ENCODE measurements at places on chromosomes 6 and 20. TPM values are rescaled to one million over a fixed set of nuclear protein-coding genes. Genes with fewer than 3 reads are reported as not detected.

Gene PCSK2
- total RNA-seq = 0.10 TPM

Gene TGM3
- not detected for total RNA-seq

Gene CST4
- total RNA-seq = not detected

Gene NKAIN2
- total RNA-seq = 1.8 TPM

Gene HAO1
- total RNA-seq = not detected

Gene CD93
- not detected for total RNA-seq

Gene SLC22A2
- 0.42 TPM for total RNA-seq

Gene TRERF1
- 9.7 TPM for total RNA-seq

Gene HDAC2
- total RNA-seq = 223 TPM

Gene SRMS
- 0.21 TPM for total RNA-seq

Gene MYH7B
- total RNA-seq = 0.18 TPM

Gene FAM110A
- 5.5 TPM for total RNA-seq

Gene ID4
- total RNA-seq = 3.5 TPM

Gene MAFB
- total RNA-seq = 2.4 TPM

Gene RIPPLY2
- total RNA-seq = 0.90 TPM

Gene PBOV1
- total RNA-seq = not detected

DNA sequence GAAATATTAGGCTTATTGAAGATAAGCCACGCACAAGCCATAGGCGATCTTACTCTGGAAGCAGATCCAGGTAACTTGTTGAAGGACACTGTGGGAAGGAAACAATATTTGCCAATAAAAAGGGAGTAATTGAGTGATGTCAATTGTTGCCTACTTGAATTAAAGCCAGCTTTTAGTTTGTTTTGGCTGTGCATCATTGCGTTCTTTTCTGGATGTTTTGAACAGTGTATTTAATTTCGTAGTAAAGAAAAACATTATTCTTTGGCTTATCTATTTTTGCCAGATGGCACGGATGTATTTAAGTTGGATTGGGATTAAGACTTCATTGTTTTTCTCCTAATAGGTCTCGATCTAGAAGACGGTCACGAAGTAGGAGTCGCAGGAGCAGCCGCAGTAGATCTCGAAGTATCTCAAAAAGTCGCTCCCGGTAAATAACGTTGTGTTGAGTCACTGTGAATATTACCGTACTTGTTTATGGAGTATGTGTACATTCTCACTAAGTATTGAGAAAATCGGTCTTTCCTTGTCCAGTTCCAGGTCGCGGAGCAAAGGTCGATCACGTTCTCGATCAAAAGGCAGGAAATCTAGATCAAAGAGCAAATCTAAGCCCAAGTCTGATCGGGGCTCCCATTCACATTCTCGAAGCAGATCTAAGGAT is 2.6 kb downstream of the SRSF6 start:
- DNase-seq = no peak

GRCh38 chr6:30646450-30647241 is at the start of gene C6orf136:
TSS of gene C6orf136 (plus strand) at chr6:30647133. CDS start at chr6:30647232, 99 bp downstream.
- DNase-seq = peak; percentile 99

DNA sequence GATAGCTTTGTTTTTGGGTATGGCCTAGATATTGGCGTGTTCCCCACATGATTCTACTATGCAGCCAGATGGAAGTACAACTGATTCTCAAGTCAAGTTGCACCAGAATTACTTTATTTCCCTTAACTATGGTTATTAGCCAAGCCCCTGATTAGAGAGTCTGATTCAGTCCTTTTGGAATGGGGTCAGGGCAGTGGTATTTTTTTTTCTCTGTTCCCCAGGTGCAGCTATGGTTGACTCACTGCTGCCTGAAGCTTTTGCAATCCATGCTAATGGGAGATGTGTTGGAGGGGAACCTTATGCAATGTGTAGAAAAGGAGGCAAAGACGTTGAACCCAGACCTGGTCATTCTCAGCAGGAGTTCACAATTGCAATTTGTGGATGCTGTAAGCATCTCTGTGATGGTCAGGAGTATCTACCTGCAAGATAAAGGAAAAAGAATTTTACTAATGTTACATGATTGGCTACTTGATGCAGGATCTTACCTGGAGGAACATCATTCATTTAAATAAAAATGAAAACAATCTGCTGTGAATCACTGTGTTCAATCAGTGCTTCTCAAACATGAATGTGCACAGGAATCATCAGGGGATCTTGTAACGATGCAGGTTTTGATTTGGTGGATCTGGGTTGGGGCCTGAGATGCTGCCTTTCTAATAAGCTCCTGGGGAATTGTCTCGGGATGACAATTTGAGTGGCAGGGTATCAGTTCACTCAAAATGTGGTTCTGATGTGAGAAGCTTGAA is 49.4 kb downstream of the PFDN4 start:
- DNase-seq = no peak

DNA sequence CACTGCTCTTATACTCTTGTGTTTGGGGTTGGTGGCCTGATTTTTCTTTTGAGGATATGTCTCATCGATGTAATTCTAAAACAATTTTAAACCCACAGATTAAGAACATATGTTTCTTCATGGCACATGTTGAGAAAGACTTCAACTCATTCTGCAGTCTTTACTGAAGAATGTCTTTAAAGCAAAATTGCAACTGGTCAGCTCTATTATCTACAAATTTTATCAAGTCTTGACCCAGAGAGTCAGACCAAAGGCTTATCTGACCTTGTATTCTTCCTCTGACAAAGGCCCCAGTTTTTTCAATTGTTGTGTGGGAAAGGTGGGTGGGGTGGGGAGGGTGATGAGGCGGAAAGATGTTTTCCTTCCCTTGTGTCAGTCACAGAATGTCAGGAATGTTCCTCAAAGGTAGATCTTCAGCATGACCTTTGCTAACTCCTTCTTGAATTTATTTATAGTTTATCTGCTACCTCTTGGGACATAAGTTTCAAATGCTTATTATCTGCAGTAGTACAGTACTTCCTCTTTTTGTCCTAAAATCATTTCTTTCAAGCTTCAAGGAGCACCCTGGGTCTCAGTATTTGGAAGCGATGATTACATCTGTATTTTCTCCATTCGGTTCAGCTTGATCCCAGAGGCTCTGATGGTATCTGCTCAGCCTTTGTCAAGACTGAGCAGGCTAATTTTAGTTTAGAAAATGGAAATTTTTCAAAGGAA is 63.2 kb upstream of the TIAM2 start:
- peak; percentile 60 for DNase-seq

GRCh38 chr20:31923388-31924331 is 28.2 kb downstream of the PDRG1 start:
- DNase-seq = no peak

- DNase-seq = no peak
Measured at GRCh38 chr6:72290620-72291019, 331.2 kb upstream of the KCNQ5 start.

- DNase-seq = no peak
Measured at GRCh38 chr6:54860739-54861138, 14.2 kb downstream of the FAM83B start.

GRCh38 chr6:106138151-106138550 is 52.0 kb downstream of the PRDM1 start:
- DNase-seq = no peak

GRCh38 chr6:48826901-48827701 is 636.0 kb downstream of the MMUT start:
- no peak for DNase-seq

DNA sequence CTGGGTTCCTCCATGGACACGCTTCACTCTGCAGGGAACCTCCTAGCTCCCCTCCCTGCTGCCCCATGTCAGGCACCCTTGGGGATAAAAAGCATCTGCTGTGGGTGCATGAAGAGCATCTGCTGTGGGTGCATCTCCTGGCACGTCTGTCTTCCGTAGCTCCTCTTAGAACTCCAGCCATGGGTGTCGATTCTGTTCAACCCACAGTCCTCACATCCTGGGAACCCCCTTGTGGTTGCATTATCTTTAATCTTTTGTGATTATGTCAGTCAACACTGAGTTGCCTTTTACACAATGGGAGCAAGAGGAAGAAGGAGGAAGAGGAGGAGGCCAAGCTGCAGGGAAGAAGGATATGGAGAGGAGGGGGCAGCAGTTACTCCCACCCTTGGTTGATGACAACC is 24.1 kb upstream of the CCR6 start:
- no peak for DNase-seq

DNA sequence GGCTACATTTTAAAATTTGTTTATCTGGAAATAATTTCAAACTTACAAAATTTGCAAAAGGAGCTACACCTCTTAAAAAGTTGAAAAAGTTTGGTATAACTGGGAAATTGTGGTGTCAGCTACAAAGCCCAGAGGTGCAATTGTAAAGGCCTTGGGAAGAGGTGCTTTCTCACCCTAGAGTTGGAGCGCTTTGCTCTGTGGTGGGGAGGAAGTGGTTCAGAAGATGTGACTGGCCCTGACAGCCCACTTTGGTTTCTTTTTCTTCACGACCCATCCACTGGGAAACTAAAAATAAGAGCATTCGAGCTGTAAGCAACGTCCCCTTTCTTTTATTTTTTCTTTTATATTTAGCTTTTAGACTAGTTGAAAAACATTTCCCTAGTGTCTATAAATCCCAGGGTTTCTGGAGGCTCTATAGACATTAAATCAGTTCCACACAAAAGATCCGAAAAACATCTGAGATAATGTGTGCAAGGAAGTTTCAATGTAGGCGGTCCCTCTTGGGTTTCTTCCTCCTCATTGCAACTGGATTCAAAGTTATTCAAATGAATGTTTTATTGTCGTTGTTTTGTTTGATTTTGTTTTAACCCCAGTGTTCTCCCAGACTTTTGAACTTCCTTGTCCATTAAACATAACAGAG is 397.8 kb downstream of the KIF16B start:
- DNase-seq = no peak

DNA sequence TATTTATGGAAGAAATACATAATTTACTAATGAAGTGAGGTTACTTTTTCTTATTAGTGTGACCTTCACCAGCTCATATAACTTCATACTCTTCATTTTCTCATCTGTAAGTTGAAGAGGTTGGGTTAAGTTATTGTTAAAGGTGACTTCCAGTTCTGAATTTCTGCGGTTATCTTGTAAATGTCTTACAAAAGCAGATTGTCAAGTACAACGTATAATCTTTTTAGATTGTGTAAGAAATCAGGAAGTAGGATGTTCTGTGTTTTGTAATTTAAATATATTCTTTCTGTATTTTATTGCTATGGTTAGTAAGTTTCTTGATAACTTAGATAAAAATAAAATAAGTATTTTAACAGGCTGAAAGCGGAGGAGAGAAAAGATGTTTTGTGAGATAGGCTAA is 12.0 kb downstream of the WTAP start:
- no peak for DNase-seq

DNA sequence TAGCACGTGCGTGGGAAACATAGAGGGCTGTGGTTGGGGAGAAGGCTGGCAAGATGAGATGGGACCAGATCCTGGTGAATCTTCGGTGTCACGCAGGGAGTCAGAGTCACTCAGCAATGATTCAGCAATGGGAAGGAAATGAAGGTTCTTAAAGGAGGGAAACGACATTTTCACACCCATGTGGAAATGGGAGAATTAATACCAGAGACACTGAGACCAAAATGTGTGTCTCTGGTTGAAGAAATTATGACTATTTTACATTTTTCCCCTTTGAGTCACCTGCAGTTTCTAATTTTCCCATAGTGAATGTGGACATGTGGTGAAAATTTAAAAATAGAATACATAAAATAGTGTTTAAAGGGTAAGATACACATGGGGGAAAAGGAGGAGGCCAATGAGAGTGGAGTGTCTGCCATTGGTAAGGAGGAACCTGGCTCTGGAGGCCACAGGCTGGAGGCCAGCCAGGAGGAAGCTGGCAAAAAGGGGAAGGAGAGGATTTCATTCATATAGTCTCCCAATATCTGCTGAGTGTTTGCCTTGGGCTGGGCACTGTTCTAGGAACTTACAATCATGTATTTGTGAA is 17.5 kb downstream of the NRN1 start:
- DNase-seq = no peak

- no peak for DNase-seq
Measured at GRCh38 chr20:10132387-10132786, 86.2 kb upstream of the SNAP25 start.

- peak; percentile 53 for DNase-seq
Measured at GRCh38 chr6:161947371-161947770, 673.5 kb upstream of the AGPAT4 start.

- DNase-seq = no peak
Measured at GRCh38 chr6:140276719-140277118, 902.3 kb upstream of the CITED2 start.

- DNase-seq = no peak
Measured at GRCh38 chr6:156674197-156674596, 103.0 kb upstream of the ARID1B start.

DNA sequence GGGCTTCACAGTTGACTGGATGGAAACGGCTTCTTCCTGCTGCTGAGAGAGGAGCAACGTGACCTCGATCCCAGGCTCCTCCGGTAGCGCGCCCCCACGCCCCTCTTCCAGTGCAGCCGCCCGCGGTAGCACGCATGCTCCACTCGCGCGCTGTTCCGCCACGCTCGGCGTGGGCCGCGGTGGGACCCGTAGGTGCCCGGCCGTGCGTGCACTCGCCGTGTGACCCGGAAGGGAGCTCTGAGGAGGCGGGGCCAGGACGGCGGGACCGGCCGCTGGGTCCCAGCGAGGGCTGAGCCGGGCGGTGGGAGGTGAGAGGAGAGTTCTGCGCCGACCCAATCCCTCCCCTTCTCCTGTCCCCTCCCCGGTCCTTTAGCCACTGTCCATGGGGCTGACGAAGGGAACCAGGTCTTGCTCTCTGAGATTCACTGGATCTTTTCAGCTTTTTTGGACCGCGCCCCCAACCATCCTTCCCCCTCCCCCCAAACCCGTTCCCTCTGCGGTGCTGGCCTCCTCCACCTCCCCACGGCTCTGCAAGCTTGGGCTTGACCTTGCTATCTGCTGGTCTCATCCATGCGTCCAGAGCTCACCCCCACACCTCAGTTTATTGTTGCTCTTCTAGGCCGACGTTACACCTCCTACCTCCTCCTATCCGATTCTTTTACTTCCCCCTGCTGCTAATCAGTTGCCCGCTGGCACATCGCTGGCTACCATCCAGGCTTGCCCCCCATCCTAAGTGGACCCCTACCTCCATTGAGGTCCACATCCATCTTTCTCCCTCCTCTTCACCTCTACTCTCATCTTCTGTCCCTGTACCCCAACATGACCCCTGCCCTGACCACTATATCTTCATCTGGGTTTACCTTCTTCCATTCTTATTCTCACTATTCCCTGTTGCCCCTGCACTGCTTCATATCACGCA is at the start of gene CUL9:
Gene CUL9, plus strand, starts transcription at position 255 of the 919 bp plus-strand sequence. CDS start 2,115 bp downstream, outside the sequence.
- peak; percentile 94 for DNase-seq

- DNase-seq = no peak
Measured at GRCh38 chr6:74597266-74597665, 608.6 kb downstream of the COL12A1 start.

- DNase-seq = peak; percentile 61
Measured at GRCh38 chr20:53768329-53768728, 174.7 kb upstream of the ZNF217 start.

- DNase-seq = no peak
Measured at GRCh38 chr20:24664266-24664986, 195.0 kb downstream of the SYNDIG1 start.

GRCh38 chr6:69179681-69180080 is 544.6 kb downstream of the ADGRB3 start:
- DNase-seq = no peak

GRCh38 chr6:5866547-5867051 is 140.1 kb downstream of the NRN1 start:
- no peak for DNase-seq

DNA sequence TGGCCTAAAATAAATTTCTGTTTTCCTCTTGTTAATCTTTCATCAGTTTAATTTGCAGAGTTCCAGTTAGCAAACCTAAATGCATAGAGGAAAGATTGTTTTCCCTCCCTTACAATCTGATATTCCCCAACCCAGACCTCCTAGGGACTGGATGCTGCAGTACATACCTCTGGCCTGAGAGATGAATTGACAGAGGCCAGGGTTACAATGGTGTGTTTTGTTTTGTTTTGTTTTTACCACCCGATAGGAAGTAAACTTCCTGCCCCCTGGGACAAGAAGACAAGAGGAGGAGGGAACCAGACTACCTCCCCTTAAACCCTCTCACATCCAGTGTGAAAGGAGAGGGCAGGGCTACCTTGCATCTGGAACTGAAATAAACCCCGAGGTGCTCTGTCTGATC is 319.0 kb downstream of the LRFN2 start:
- DNase-seq = no peak

All from H7 (cell line).